ENCODE measurements at places on chromosomes 13 and 19.

GRCh38 chr19:18992696-18993095, 40.6 kb downstream of the SUGP2 start:
- no peak for DNase-seq

- DNase-seq, result no peak
These were observed 14.2 kb upstream of the ZNF492 start for GRCh38 chr19:22619932-22620331.

DNA sequence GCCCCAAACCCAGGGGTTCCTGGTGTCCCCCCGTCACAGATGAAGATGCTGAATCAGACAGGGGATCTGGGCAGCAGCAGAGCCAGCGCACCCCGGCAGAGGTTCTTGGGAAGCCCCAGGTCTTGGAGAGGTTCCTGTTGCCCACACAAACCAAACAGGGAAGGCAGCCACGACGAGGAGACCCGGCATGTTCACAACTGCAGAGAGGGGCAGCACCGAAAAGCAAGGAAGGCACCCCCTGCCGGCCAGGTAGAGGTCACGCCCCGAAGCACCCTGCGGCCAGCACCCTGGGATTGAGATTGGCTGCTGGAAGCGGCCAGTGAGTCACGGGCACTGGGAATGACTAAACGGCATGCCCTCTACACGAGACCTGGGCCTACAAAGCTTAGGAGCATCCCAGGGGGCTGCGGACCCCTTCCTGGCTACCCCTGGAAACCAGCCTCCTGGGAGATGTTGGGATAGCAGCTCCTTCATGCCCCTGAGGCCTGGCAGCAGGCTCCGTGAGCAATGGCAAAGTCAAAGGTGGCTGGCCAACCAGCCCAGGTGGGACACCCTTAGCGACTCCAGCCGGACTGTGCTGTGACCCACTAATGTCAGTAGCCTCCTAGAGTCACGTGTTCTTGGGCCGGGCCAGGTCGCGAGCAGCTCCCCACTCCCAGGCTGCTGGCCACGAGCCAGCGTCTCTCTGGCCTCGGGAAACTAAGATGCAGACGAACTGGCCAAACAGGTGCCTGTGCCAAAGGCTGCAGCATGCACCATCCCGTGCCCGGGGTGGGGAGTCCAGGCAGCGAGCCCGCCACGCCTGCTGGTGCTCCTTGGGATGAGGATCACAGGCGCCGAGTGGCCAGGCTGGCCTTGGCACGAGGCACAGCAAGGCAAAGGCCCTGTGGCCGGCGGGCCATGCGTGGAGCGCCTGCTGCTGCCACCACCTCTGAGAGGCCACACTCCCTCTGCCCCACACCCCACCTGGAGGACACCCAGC, 43.2 kb downstream of the MLLT1 start:
- no peak for DNase-seq

GRCh38 chr13:113599391-113599790, 14.8 kb downstream of the TFDP1 start:
- DNase-seq, result no peak

GRCh38 chr19:14385492-14385891, 4.2 kb downstream of the ADGRE5 start:
- no peak for DNase-seq

- DNase-seq, result no peak
These were observed 583.9 kb upstream of the MIR17HG start for GRCh38 chr13:90763476-90764150.

DNA sequence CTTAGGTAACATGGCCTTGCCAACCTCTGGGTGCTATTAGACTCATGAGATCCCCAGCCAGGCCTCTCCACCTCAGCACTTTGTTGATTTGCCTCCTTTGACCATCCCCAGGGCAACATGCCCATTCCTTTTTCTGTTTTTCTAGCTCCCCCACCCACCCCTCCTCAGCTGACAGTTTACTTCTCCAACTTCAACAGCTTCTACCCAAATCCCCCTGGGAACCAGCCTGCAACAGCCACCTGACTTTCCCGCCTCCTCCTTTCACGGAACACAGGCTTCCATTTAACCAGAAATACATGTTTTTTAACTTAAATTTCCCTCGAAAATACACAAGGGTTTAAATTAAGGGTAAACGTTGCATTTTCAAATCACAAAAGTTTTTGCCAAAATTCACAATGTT, 117.3 kb downstream of the DLEU7 start:
- no peak for DNase-seq

- no peak for DNase-seq
These were observed 212.2 kb upstream of the HTR2A start for GRCh38 chr13:47109028-47109427.

GRCh38 chr13:33640832-33641231, 177.1 kb upstream of the RFC3 start:
- no peak for DNase-seq

DNA sequence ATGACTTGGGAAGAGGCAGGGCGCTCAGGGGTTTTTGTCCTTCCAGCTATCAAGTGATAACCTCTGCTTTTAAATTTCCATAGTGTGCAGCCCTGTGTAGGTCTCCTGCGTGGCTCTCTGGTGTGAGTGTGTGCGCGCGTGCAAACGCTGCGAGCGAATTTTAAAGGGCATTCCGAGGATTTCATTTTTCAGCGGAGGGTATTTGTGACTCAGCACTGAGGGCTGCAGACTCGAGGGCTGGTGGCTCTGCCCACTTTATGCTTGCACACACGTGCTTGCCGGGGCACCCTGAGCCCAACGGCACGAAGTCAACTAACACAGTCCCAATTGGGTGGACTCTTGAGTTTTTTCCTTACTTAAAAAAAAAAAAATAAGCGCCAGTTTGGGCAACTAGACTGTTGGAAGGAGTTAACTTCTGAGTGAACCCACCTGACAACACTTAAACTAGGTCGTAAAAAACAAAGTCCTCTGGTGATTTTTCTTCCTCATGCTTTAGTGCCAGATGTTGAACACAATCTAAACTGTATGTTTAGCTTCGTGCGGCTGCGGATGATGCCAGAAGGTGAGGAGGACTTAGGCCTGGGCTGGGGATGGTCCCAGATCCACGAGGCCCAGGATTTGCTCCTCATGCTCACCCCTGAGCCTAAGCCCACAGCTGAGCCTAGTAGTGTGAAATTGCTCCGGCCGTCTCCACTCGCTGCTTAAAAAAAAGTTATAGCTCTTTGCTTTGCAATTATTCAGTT, 2.1 kb downstream of the FGF9 start:
- no peak for DNase-seq

DNA sequence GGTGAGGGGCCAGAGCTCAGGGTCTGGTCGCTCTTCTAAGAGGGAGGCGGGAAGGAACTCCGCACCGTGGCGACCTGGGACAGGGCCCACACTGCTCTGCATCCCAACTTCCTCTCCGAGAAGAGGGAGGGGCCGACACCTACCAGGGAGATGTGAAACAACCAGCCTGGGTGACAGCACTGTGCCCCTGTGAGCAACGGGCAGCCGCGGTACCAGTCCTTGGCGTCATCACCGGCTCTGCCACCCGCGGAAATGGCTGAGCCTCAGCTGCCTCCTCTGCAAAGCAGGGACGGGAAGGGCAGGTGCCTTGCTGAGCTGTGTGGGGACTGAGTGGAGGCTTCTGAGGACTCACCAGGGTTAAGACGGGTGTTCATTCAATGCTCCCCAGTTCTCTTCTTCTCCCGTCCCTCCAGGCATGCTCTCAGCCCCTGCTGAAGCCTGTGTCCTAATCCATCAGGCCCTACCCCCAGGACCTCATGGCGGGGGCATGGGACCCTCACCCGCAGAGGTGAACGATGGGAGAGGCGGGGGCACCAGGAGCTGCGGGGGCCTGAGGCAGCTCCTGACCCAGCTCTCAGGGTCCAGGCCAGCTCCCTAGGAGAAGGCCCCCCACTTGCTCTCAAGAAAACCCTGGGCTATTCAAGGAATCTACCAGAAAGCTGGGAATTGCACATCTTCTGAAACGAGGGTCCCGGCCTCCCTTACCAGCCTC, 9.3 kb downstream of the ZNF787 start:
- DNase-seq, result no peak

DNA sequence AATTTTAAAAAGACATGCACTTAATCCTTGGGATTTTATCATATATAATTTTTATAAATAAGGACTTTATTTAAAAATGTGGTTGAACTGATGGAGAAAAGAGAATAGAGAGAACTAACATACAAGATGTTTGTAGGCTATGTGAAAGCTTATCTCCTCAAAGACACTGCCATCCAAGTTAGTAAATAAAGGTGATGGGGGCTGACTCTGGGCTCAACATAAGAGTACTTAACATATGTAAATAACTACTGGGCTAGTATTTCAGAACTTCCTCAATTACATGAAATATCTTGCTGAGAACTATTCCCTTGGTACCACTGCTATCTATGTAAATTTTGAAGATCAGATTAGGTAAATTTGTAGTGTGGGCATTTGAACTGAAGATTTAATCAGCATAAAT, 1017.3 kb upstream of the PCDH20 start:
- no peak for DNase-seq

- no peak for DNase-seq
These were observed 12.9 kb downstream of the SIGLECL1 start for GRCh38 chr19:51263808-51264207.

DNA sequence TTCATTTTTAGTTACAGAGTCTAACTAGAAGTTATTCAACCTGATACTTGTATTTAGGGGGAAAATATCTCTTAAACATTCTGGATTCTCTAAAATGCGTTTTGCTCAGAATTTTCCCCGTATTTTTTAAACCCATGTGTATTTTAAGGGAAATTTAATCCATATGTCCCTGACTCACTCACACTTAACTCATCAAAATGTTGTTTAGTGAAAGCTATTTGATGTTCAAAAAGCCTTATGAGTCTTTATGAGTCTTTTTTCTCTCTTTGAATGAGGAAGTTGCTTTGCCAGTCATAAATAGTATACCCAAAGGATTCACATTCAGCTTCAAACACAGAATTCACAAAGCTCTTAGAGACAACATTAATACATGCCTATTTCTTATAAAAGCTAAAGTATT, 16.4 kb downstream of the MAB21L1 start:
- DNase-seq, result no peak

DNA sequence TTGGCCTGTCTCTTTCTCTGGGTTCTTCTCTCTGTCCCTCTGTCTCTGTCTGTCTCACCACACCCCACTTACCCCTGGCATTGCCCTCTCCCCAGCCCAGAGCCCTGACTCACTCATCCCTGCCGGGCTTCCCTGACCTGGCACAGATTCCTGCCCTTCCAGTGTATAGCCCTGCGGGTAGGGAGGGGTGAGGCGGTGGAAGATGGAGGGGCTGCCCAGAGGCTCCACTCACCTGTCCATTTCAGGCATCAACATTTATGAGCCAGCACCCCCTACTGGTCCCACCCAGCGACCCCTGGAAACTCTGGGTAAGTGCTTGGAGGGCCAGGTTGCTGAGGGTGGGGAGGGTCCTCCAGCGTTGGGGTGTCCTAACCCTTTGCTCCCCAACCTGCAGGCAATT, 1.0 kb downstream of the NCCRP1 start:
- DNase-seq, result no peak

DNA sequence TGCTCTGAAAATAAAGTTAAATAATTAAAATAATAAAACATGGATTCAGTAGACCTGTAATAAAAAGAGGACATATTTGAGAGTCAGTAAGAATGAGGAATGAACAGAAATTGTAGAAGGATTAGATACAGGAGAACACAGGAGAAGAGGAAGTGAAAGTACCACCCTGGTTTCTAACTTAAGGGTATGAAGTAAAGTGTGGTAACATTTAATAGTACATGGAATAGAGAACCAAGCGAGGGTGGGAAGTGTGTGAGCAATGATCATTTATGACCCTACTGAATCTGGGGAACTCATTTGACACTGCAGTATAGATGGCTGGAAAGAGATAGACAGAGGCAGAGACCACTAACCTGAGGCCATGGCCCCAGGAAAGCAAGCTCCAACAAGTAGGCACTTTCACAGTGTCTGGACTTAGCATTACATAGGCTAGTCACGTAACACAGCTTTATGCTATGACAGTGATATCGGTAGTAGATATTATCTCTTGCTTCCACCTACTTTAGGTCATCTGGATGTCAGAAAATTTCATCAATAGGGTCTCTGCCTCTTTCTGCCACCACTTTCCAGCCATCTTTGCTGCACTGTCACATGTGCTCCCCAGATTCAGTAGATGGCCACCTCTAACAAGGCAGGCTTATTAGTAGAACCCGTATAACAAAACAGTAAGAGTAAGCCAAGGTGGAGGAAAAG, 633.9 kb upstream of the MIR17HG start:
- no peak for DNase-seq

DNA sequence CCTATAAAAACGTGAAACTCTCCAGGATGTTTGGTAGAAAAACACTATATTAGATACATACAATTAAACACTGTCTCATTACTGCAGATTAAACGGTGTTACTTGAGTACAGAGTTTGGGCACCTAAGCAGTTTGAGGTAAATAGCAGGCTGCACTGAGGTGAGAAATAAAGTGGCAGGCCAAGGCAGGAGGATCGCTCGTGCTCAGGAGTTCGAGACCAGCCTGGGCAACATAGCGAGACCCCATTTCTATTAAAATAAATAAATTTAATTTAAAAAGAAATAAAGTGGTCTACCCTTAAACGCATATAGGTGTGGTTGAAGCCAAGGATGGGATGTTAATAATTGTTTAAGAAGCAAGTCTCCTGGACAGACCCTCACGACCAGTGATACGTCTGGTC, 1.2 kb downstream of the PSPC1 start:
- no peak for DNase-seq

GRCh38 chr19:2950286-2951124, 5.7 kb upstream of the ZNF77 start:
- peak; percentile 100 for DNase-seq

- DNase-seq, result no peak
These were observed 185.3 kb downstream of the LHFPL6 start for GRCh38 chr13:39417643-39418042.

GRCh38 chr13:51308781-51309180, 30.7 kb upstream of the SERPINE3 start:
- DNase-seq, result no peak

- DNase-seq, result no peak
These were observed 27.1 kb upstream of the DOCK9 start for GRCh38 chr13:99004978-99005377.

- peak; percentile 10 for DNase-seq
These were observed 52.6 kb downstream of the MAP4K1 start for GRCh38 chr19:38564981-38565690.

- DNase-seq, result no peak
These were observed 362 bp downstream of the WTIP start for GRCh38 chr19:34481861-34482379.

- DNase-seq, result peak; percentile 51
These were observed 27.2 kb downstream of the PBX4 start for GRCh38 chr19:19591133-19591825.

Measured in stimulated activated CD4-positive, alpha-beta T cell treated with anti-CD3 and anti-CD28 coated beads, Interleukin-12 subunit alpha, Interleukin-12 subunit beta, amount 100 ng/mL, for 24 hours (primary cell).